ENCODE measurements at places on chromosomes 1 and 21.
A peak's percentile ranks its signal among the peaks of the same experiment; 100 is the strongest.

DNA sequence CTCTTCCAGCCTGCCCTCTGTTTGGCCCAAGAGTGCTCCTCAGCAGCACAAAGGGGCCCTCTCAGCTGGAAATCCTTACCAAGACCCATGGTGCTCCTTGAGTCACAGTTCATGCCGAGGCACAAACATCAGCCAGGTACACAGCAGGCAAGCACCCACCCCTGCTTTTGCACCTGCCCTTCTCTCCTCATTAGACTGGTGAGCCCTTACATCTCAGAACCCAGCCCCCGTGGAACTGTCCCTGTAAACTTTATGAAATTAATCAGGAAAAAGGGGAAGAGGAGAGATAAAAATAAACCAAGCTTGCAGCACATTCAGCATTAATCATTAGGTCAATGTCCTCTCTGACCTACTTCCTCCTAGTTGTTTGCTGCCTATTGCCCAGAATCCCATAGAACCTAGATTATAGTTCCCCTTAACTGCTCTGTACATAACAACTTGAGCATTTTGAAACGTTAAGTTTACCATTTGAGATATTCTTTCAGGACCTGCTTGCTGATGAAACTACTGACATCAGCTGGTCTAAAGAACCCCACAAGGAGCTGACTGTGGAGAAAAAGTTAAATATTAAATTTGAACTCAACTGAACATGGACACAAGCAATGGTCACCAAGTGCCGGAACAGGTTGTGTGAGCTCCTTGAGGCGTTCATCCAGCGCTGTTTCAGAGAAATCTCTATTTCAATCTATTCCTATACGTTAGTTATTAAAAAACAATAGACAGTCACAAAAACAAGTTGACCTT, 738.4 kb downstream of the MATN1 start:
- no peak for DNase-seq

GRCh38 chr1:206816390-206817287, 44.3 kb upstream of the IL10 start:
- peak; percentile 18 for DNase-seq

DNA sequence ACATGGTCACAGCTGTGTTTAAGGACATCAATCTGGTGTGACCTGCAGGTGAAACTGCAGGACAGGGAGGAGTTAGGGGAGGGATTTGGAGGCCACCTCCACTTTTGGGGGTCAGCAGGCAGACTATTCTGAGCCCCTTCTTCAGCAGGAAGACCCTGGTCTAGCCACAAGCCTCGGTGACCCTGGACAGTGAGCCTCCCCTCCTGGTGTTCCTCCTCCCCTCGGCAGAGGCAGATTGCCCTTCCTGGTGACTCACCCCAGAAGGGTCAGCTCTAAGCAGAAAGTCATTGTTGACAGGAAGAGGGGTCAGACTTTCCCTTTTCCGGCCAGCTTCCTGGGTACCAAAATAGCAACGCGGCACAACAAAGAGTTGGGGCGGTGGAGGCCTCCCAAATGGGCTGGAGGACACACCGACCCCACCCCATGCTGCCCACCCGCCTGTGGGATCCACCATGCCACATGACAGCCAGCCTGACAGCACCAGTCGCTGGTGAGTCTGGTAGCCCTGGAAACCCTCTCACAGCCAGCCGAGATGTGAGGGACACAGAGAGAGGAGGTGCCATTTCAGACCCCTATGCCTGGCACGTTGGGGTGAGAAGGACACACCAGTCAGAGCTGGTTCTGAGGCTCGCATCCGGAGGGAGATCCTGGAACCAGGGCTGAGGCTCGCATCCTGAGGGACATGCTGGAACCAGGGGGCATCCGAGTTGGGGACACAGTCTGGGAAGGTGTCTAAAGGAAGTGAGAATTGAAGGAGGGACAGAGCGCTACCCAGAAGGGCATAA, 14.7 kb upstream of the CSF1 start:
- no peak for DNase-seq

DNA sequence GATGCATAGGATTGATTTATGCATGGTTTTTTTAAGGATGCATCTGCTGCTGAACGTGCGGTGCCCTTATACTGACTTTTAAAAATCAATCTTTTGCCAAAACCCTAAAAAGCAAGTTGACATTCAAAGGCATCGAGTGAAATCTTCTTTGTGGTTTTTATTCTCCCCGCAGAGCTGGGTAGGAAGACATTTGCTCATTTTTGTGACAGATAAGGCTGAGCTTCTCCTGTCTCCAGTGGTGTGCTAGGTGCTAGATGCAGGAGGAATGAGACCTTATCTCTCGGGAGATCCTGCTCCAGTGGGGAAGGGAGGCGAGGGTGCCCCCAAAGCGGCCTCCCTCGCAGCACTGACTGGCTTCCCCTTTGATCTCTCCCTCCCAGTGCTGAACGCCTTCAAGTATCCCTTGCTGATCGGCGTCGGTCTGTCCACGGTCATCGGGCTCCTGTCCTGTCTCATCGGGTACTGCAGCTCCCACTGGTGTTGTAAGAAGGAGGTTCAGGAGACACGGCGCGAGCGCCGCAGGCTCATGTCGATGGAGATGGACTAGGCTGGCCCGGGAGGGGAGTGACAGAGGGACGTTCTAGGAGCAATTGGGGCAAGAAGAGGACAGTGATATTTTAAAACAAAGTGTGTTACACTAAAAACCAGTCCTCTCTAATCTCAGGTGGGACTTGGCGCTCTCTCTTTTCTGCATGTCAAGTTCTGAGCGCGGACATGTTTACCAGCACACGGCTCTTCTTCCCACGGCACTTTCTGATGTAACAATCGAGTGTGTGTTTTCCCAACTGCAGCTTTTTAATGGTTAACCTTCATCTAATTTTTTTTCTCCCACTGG, 14.9 kb upstream of the CD101 start:
- DNase-seq, result no peak

DNA sequence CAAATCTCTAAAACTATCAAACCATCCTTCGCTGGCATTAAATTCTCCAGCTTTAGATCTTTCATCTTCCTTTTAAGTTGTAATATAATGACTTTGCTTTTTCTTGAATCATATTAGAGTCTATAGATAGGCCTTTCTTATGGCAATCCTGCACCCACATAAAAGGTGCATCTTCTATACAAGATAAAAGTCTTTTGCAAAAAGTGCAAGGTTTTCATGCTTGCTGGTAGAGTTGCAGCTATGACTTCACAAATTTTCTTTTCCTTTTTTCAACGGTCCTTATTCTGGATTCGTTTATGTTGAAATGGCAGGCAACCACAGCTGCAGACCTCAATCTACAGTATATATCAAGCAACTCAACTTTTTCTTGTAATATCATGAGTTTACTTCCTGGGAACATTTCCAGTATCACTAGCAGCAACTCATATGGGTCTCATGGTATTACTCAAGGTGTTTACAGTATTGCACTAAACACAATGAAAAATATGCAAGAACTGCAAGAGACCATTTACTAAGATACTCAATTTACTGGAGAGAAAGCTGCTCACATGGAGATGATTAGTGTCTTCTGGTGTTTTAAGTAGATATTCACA, 22.1 kb downstream of the OMA1 start:
- no peak for DNase-seq

DNA sequence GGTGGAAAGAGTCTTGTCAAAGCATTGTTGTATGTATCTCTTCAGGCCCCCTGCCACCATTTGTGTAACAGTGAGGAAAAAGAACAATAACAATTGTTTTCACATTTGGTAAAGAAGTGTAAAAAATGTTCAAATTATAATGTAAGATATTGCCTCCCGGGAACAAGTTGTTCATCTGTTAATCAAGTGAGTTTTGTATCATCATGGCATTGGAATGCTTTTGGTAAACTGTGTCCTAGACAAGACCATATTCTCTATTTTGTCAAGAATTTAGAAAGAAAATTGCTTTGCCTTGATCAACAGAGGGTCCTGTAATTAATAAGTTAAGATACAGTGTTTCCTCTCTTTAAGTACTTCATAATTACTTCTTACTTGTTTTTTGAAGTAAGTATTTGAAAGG, 692.0 kb upstream of the NR5A2 start:
- no peak for DNase-seq

- no peak for DNase-seq
Observed at GRCh38 chr1:59596432-59596831, 218.3 kb upstream of the HOOK1 start.
